ENCODE measurements at places on chromosomes 5 and 9.

DNA sequence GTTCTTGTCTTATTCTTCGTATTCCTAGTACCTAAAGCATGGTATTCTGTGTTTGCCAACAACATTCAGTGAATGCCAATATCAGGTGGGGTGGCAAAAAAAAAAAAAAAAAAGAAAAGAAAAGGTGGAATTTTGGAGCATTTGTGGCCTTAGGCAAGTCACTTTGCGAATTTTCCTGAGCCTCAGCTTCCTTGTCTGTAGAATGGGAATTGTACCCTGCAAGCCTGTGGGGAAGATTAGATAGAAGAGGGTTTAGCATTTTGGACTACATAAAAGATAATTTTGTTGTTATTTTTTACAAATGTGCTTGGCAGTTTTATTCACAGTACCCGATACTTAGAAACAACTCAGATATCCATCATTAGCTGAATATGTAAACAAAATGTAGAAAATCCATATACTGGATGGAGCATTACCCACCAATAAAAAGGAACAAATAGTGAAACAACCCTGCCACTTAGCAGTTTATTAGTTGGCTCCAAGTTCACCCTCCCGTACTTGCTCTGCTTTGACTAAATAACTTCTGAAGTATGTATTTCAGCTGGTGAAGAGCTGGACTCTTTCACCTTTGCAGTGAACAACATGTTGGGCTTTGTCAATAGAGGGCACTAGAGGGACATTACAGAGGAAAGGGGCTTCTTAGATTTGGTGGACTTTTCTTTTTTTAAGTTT is 13.6 kb downstream of the UBE2D2 start:
- peak overlapping the region; percentile 47 for H3K4me3 ChIP-seq
- peak overlapping the region; percentile 65 for H3K27ac ChIP-seq
- H3K27me3 ChIP-seq, result no peaks in the 10 kb centered on the region
- H3K4me1 ChIP-seq, result peaks cover 69% of the 10 kb centered on the region
- H3K36me3 ChIP-seq, result peaks cover 23% of the 10 kb centered on the region

- H3K27me3 ChIP-seq, result no peaks in the 10 kb centered on the region
- peaks cover 1% of the 10 kb centered on the region for H3K36me3 ChIP-seq
- no peaks in the 10 kb centered on the region for H3K4me1 ChIP-seq
- no peak for DNase-seq
- no peak overlapping the region for H3K27ac ChIP-seq
Measured at GRCh38 chr5:56037531-56038010, 42.8 kb upstream of the IL6ST start.

DNA sequence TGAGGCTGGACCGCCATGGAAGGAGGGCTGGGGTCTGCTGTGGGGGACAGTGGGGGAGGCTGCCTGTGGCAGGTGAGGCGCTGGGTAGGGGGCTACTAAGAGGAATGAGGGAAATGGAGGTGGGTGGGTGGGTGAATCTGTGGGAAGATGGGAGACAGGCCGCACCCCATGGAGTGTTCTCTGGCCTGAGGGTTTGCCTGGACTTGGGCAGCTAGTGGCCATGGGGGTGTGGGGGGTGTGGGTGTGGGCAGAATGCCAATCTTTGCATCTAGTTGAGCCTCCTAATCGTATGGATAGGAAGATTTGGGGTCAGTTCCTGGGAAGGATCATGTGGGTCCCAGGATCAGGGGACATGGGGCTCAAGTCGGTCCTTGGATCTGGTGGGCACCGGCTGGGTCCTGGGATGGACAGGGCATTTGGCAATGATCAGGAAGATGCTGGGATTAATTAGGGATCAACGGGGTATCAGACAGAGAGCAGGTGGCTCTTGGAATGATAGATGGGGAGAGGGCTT is 518 bp downstream of the ZDHHC12 start:
- peak overlapping the region; percentile 86 for H3K4me3 ChIP-seq
- H3K36me3 ChIP-seq, result peaks cover 17% of the 10 kb centered on the region
- H3K4me1 ChIP-seq, result peaks cover 29% of the 10 kb centered on the region
- no peaks in the 10 kb centered on the region for H3K27me3 ChIP-seq
- H3K27ac ChIP-seq, result peak overlapping the region; percentile 93

DNA sequence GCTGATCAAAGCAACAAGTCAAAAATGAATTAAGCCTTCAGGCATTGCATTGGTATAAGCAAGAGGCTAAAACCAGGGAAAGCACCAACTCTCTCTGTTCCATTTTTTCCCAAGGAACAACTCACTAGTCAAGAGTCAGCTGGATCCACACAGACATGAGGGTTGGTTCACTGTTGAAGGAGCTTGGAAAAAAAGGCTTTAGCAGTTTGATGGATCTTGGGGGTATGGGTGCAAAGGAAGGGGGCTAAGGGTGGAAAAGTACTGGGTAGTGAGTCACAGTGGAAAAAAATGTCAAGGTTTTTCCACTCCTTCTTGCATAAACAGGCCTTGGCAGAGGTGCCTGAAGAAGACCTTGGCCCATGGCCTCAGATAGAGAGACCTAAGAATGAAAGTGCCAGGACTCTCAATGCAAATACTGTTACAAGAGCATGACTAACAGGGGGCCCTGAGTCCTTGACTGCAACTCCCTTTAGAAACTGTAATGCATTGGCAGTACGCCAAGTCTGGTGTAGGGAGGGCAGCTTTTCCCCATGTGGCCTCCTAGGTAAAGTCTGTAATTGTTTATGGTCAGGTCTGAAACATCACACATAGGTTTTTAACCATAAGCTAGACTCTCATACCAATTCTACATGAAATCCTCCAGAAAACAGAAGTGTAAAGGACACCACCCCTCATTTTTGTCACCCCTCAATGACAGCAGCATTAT is 23.7 kb downstream of the ACTL7A start:
- H3K36me3 ChIP-seq, result peaks cover 38% of the 10 kb centered on the region
- H3K4me1 ChIP-seq, result peaks cover 6% of the 10 kb centered on the region
- H3K27me3 ChIP-seq, result no peaks in the 10 kb centered on the region
- DNase-seq, result no peak
- no peak overlapping the region for H3K4me3 ChIP-seq

DNA sequence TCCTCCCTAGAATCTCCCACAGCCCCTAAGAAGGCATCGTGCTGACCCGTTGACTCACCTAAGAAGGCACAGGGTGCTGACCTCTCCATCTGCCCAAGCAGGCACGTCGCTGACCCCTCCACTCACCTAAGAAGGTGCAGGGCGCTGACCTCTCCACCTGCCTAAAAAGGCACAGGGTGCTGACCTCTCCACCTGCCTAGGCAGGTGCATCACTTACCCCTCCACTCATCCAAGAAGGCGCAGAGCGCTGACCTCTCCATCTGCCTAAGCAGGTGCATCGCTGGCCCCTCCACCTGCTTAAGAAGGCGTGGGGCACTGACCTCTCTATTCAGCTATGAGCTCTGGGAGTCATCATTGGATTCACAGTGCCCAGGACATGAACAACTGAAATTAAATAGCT is 54.4 kb upstream of the FCN1 start:
- no peaks in the 10 kb centered on the region for H3K4me1 ChIP-seq
- peaks cover 37% of the 10 kb centered on the region for H3K27me3 ChIP-seq
- no peaks in the 10 kb centered on the region for H3K36me3 ChIP-seq
- H3K4me3 ChIP-seq, result no peak overlapping the region
- DNase-seq, result no peak
- no peak overlapping the region for H3K27ac ChIP-seq

- H3K36me3 ChIP-seq, result no peaks in the 10 kb centered on the region
- H3K27ac ChIP-seq, result no peak overlapping the region
- peaks cover 31% of the 10 kb centered on the region for H3K27me3 ChIP-seq
- no peaks in the 10 kb centered on the region for H3K4me1 ChIP-seq
Measured at GRCh38 chr9:74770508-74771261, 117.0 kb downstream of the TRPM6 start.

Measured in central memory CD8-positive, alpha-beta T cell (primary cell).